ENCODE measurements at places on chromosomes 4 and X.
A peak's percentile ranks its signal among the peaks of the same experiment; 100 is the strongest.

- H3K36me3 ChIP-seq: no peaks in the 10 kb centered on the region
- no peak overlapping the region for H3K27ac ChIP-seq
- no peaks in the 10 kb centered on the region for H3K27me3 ChIP-seq
- H3K4me1 ChIP-seq: no peaks in the 10 kb centered on the region
- H3K4me3 ChIP-seq: no peak overlapping the region
- DNase-seq: no peak
Observed at GRCh38 chr4:188246488-188246887, 107.2 kb downstream of the TRIML1 start.

- H3K27me3 ChIP-seq: no peaks in the 10 kb centered on the region
- DNase-seq: no peak
- no peak overlapping the region for H3K27ac ChIP-seq
- H3K4me1 ChIP-seq: no peaks in the 10 kb centered on the region
- no peaks in the 10 kb centered on the region for H3K36me3 ChIP-seq
- no peak overlapping the region for H3K4me3 ChIP-seq
Observed at GRCh38 chrX:96770315-96770714, 85.7 kb downstream of the DIAPH2 start.

DNA sequence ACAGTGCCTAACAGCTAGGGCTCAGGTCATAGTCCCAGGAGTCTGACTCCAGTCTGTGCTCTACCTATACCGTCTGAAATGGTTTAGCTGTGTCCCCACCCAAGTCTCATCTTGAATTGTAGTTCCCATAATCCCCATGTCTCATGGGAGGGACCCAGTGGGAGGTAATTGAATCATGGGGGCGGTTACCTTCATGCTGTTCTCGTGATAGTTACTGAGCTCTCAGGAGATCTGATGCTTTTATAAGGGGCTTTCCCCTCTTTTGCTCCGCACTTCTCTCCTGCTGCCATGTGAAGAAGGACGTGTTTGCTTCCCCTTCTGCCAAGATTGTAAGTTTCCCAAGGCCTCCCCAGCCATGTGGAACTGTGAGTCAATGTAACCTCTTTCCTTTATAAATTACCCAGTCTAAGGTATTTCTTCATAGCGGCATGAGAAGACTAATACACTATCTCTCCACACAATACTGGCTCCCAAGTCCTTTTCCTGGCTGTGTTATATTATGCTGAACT lies 110.8 kb downstream of the AFAP1 start:
- H3K36me3 ChIP-seq: peaks cover 4% of the 10 kb centered on the region
- peak overlapping the region; percentile 73 for H3K27ac ChIP-seq
- DNase-seq: no peak
- peaks cover 50% of the 10 kb centered on the region for H3K4me1 ChIP-seq

DNA sequence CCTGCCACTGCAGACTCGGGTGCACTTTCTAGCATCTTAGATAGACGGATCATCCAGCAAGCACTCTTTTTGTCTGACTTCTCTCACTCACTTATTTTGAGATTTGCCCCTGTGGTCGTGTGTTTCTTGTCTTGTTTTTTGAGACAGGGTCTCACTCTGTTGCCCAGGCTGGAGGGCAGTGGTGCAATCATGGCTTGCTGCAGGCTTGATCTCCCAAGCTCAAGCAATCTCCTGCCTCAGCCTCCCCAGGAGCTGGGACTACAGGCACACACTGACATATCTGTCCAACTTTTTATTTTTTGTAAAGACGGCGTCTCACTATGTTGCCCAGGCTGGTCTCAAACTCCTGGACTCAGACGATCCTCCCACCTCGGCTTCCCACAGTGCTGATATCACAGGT lies 26.7 kb downstream of the FGFR3 start:
- H3K27me3 ChIP-seq: no peaks in the 10 kb centered on the region
- H3K36me3 ChIP-seq: peaks cover 81% of the 10 kb centered on the region
- DNase-seq: no peak
- H3K4me3 ChIP-seq: no peak overlapping the region
- H3K4me1 ChIP-seq: no peaks in the 10 kb centered on the region

Data from thoracic aorta (tissue), 2 donors.